Stimulated activated CD8-positive, alpha-beta memory T cell treated with anti-CD3 and anti-CD28 coated beads, Interleukin-2, amount 100 ng/mL, for 1 hour (primary cell): ENCODE measurements at places on chromosomes 12 and 14.

GRCh38 chr14:103628221-103628683 lies 759 bp upstream of the KLC1 start:
- DNase-seq, result no peak

DNA sequence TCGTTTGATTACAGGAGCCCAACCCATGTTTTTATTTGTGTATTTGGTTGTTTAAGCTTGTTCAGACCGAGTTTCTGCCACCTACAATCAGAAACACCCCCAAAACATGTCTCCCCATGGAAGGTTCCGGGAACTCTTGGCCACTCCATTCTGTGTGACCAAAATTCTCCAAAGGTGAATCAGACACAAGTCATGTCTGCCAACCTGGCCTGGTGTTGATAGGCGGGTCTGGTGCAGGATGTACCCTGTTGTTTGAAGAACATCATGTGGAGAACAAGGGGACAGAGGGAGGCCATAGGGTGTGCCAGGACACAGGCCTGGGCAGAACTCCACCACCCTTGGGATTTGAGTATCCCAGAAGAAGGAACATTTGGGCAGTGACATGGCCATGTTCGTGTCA lies 147.1 kb upstream of the MYL2 start:
- DNase-seq, result no peak

GRCh38 chr14:31920989-31921650 lies 156.0 kb upstream of the ARHGAP5 start:
- DNase-seq, result no peak

DNA sequence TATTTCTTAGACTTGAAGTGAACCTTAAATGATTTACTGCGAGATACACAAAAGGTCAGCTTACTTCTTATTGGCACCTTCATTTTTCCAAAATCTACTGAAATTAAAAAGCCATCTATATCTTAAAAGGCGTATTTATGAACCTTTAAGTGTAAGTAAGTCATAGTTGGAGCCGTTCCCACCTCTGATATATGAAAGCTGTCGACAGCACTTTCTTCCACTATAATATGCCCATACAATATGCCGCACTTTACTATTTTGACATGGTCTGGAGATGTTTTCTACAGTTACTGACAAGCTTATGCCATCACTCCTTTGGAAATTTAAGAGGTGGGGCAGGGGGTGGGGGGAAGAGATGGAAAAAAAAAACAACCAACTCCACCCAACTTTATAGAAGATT lies 155.3 kb downstream of the PHETA1 start:
- no peak for DNase-seq

- DNase-seq, result no peak
These were observed 92.7 kb downstream of the LRRC74A start for GRCh38 chr14:76918782-76919394.
